Hematopoietic multipotent progenitor cell treated with erythropoietin and hydrocortisone succinate and interleukin-3 and kit ligand, for 6 days (in vitro differentiated cells): ENCODE measurements at places on chromosomes 6 and 20.

DNA sequence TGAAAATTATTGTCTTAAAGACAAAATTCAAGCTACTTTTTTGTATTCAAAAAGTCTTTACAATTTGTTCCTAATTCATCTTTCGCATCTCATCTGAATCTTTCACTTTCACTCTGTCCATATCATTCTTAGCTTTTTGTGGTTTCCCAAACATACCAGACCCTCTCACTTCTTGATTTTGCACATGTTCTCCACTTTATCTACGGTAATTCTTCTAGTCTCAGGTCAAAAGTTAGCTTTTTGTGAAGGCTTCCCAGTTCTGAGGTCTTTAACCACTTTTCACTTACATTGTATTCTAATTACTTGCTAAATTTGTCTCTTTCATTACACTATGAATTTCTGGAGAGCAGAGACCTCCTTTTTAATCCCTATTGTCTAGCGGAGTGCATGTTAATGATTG lies 34.6 kb upstream of the EPHA7 start:
- DNase-seq = no peak

- DNase-seq = no peak
Measured at GRCh38 chr6:99189823-99190721, 159.4 kb downstream of the FAXC start.

DNA sequence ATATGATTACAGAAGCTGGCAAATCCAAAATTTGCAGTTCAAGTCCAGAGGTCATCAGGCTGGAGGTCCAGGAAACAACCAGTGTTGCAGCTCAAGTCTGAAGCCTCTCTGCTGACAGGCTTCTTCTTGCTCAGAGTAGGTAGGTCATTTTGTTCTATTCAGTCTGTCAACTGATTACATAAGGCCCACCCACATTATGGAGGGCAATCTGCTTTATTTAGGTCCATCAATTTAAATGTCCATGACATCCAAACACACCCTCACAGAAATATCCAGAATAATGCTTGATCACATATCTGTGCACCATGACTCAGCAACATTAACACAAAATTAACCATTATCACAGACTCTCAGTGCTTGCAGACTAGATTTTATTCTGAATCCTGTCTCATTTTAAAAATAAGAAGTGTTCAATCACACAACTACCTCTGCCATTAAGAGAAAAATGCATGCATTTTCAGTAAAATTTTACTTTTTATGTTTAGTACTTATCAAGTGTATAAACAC lies 759.2 kb upstream of the ADGRB3 start:
- DNase-seq = no peak

DNA sequence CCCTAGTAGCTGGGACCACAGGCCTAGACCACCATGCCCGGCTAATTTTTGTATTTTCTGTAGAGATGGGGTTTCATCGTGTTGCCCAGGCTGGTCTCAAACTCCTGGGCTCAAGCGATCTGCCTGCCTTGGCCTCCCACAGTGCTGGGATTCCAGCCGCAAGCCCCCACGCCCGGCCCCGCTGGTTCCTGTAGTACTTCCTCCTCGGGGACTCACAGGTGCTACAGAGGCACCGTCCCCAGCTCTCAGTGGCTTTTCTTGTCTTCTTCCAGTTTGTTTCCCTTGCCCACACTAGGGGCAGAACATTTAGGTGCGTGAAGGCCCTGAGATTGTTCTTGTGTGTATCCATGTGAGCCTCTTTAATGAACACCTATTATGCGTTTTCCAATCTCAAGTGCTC lies 773 bp upstream of the ZBP1 start:
- DNase-seq = no peak

- no peak for DNase-seq
Measured at GRCh38 chr20:16661756-16662155, 68.1 kb upstream of the SNRPB2 start.
